ENCODE measurements at places on chromosomes 2 and 18.

DNA sequence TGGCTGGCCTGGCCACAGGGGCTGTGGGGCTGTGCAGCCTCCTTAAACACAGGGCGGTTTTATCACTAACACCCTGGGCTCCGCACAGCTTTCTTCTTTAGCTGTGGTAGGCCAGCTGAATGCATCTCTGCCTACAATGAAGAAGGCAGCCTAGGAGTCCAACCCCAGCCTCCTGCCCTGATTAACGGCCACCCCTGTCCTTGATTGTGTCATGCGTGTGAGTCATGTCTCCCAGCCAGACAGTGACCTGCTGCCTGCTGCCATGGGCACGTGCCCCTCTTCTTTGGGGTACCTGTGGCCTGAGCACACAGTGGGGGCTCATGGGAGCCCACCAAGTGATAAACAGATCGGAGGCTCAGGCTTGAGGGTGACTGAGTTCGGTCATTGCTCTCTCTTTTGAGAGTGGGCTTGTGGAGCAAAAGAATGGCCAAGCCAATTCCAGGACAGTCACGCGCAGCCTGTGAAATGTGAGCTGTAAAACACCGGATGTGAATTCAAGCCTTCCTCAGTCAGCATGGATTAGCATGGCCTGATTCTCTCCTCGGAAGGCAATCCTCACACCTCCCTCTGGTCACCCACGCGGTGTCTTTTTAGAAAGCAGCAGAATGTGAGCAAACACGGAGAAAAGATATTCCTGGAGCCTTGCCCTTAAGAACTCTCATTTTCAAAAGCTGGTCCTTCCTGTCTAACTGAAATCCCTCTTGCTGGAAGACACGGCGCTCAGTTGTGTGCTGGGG is 144.1 kb downstream of the CELF4 start:
- no peak for DNase-seq
- no peak overlapping the region for H3K27ac ChIP-seq
- H3K4me3 ChIP-seq = no peak overlapping the region
- no peaks in the 10 kb centered on the region for H3K36me3 ChIP-seq
- H3K27me3 ChIP-seq = no peaks in the 10 kb centered on the region

DNA sequence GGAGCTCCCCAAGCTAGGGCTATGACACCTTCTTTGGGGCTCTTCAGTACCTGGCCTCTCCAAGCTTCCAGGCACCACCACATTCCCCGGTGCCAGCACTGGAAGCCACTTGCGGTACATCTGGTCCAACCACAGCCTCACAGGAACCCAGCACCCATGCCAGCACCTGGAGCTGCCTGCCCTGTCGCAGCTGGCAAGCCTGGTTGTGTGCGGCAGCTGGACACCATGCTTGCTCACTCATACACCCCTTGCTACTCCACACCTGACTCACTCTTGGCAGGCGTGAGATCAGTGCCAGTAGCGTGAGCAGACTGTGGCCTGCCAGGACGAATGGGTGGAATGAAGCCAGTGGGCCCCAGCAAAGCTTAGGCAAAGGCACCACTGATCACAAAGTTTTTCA is 34.0 kb downstream of the LRRTM4 start:
- H3K27me3 ChIP-seq = no peaks in the 10 kb centered on the region
- H3K36me3 ChIP-seq = no peaks in the 10 kb centered on the region
- H3K4me3 ChIP-seq = no peak overlapping the region

DNA sequence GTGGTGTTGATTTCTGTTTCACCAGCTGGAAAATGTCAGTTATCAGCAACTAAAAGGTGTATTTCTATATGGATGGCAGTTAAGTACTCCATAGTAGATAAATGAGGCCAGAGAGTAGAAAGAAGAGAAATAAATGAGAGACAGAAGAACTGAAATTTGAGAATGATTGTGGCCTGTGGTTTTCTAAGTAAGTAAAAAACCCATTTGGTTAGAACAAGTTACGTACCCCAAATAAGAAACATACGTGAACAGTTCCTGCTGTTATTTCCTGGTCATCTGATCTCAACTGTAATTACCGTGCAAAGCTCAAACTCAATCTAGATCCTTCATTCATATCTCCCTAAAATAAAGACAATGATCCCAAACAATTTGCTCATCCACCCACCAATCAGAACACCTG is 181.3 kb downstream of the PID1 start:
- DNase-seq = no peak
- no peaks in the 10 kb centered on the region for H3K36me3 ChIP-seq
- H3K27me3 ChIP-seq = no peaks in the 10 kb centered on the region
- H3K4me1 ChIP-seq = no peaks in the 10 kb centered on the region
- H3K27ac ChIP-seq = no peak overlapping the region
- no peak overlapping the region for H3K4me3 ChIP-seq

- H3K36me3 ChIP-seq = no peaks in the 10 kb centered on the region
- DNase-seq = no peak
- H3K27ac ChIP-seq = no peak overlapping the region
- no peaks in the 10 kb centered on the region for H3K27me3 ChIP-seq
- no peak overlapping the region for H3K4me3 ChIP-seq
These were observed 237.6 kb downstream of the IKZF2 start for GRCh38 chr2:212913640-212914306.

Data from left lung (tissue), 14 donors.